ENCODE measurements at places on chromosomes 16 and 17.

- DNase-seq, result no peak
Measured at GRCh38 chr17:32993977-32994376, 2.3 kb downstream of the SPACA3 start.

- no peak for DNase-seq
Measured at GRCh38 chr16:20191566-20191965, 117.9 kb upstream of the GPR139 start.

DNA sequence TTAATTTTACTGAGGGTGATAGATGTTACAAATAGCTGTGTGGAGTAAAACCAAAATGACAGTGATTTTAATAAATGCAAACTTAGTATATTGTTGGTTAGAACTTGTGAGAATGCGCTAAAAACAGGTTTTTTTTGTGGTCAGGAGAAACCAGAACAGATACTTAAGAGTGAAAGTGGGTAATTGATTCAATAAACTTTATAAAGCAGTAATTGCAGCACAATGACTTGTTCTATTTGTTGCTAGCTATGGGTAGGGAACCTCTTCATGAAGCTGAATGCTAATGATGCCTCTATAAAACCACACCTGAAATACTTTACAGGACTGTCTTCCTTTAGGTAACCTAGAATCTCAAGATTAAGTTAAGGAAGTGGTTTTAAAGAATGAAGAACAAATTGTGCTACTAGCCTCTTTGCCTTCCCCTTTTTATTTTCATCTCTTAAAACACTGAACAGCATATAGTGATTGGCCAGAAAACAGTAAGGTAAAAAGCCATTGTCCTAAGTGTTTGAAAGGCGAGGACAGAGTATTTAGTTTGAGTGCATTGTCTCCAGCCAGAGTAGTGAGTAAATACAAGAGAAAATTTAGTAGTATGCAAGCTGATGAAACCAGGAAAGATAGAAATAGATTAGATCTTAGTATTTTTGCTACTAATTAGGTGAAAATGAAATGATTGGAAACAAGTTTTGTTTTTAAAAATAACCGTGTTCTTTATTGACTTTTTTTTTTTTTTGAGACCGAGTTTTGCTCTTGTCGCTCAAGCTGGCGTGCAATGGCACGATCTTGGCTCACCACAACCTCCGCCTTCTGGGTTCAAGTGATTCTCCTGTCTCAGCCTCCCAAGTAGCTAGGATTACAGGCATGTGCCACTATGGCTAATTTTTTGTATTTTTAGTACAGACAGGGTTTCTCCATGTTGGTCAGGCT is 6.0 kb downstream of the GGNBP2 start:
- no peak for DNase-seq

GRCh38 chr17:59565959-59566324 is 532 bp downstream of the DHX40 start:
- DNase-seq, result peak; percentile 81

DNA sequence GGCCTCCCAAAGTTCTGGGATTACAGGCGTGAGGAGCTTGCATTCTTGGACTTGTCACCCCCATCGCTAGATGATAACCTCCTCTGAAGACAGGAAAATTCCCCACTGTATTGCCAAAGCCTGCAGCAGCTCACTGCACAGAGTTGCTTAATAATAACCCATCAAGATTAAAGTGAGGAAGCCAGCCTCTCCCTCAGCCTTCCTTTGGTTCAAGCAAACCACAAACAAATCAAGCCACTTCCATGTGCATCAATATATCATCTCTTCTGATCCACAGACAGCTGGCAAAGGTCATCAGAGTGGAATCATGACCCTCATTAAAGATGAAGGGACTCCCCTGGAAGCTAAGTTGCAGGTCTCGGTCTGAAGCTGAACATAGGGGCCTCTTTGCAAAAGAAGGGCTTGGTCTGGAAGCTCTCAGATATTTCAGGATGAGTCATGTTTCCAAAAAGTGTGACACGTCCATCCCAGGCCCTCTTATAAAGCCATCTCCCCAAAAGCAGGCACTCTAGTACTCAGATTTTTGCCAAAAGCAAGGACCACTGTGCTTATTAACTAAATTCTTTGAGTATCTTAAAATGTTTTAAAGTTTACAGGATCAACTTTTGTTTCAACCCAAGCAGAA is 4.8 kb downstream of the EMP2 start:
- peak; percentile 52 for DNase-seq

DNA sequence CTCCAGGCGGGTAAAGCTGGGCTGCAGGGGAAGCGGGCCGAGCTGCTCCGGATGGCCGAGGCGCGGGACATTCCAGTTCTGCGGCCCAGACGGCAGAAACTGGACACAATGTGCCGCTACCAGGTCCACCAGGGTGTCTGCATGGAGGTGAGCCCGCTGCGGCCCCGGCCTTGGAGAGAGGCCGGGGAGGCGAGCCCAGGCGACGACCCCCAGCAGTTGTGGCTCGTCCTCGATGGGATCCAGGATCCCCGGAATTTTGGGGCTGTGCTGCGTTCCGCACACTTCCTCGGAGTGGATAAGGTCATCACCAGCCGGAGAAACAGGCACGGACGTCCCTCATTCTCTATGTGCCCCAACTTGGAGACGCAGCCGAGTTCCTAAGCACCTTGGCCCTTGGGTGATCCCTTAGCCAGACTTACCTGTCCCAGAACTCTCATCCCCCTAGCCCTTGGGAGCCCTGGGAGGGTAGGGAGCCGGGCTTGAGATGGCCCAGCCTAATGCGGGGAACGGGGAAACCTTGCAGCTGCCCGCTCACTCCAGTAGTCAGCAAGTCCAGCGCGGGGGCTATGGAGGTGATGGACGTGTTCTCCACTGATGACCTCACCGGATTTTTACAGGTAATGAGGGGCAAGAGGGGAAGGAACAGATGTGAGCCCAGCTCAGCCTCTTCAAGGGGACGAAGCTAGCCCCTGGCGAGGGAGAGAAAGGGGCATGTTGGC is 806 bp downstream of the MRM1 start:
- DNase-seq, result no peak

DNA sequence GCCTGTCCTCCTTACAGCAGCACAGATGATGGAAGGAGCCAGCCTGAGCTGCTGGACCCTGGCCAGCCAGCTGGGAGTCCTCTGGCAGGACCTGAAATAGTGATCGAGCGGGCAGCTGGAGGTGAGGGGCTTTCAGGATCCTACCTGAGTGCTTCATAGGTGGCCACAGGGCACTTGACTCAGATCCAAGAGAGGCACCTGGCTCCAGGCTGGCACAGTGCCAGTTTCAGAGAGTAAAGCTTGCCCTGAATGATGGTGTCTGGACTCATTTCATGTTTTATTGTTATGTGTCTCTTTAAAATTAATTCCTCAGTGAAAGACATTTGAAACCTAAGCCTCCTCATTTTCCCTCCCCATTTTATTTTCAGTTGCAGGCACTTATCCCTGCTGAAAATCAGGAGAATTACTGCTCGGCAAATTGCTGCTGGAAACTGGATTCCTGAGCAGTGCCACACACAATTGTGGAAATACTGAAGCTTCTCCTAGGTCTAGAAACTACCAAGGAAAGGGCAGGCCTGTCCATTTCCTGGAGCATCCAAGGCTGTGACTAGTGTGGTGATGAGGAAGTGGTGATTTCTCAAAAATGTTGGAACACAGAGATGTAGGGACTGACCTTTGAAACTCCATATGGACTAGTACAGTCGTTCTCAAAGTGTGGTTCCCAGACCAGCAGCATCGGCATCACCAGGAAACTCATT is 16.1 kb upstream of the ADAMTS18 start:
- no peak for DNase-seq

DNA sequence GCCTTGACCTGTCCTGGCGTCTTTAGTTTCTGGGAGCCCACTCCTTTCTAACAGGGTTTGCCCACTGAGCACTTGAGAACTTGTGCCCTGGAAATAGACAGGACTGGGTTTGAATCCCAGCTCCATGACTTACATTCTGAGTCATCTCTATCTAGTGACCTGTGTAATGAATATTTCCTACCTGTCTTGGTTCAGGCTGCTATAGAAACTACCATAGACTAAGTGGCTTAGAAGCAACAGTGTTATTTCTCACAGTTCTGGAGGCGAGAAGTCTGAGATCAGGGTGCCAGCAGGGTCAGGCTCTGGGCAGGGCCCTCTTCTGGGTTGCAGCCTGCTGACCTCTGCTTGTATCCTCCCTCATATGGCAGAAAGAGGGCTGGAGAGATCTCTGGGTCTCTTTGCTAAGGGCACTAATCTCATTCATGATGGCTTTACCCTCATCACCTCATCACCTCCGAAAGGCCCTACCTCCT is 110.7 kb upstream of the DHX40 start:
- DNase-seq, result no peak

DNA sequence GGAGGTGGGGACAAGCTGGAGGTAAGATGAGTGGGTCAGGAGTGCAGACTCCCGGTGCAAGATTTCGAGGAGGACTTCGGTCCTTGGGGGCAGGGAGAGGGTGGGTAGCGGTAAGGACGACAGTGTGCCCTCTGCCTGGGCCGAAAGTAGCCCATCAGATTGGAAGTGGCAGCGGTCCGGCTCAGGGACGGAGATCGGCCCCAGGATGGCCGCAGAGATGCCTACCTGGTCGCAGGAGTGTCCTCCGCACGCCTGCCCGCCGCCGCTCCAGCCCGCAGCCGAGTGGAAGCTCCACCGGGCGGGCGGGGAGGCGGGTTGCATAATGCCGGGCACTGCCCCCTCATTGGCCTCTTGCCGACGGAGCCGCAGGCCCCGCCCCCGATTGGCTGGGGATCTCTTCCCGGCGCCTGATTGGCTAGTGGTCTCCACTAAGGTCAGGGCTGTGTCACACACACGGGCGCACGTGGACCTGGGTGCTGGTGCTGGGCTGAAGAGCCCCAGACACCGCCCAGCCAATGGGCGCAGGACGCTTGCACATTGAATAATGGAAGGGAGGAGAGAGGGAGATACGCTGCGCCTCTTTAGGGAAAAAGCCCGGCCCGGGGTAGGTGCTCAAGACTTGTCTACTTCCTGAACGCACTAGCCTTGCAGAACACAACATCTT is at the start of gene PER1:
PER1 (minus strand) TSS at position 293 of the 664 bp plus-strand sequence. CDS start 1,698 bp downstream, outside the sequence.
- peak; percentile 98 for DNase-seq

GRCh38 chr16:75062135-75062975 is 54.2 kb downstream of the LDHD start:
- DNase-seq, result peak; percentile 44

GRCh38 chr17:83036666-83037065 is 42.7 kb upstream of the METRNL start:
- DNase-seq, result no peak

DNA sequence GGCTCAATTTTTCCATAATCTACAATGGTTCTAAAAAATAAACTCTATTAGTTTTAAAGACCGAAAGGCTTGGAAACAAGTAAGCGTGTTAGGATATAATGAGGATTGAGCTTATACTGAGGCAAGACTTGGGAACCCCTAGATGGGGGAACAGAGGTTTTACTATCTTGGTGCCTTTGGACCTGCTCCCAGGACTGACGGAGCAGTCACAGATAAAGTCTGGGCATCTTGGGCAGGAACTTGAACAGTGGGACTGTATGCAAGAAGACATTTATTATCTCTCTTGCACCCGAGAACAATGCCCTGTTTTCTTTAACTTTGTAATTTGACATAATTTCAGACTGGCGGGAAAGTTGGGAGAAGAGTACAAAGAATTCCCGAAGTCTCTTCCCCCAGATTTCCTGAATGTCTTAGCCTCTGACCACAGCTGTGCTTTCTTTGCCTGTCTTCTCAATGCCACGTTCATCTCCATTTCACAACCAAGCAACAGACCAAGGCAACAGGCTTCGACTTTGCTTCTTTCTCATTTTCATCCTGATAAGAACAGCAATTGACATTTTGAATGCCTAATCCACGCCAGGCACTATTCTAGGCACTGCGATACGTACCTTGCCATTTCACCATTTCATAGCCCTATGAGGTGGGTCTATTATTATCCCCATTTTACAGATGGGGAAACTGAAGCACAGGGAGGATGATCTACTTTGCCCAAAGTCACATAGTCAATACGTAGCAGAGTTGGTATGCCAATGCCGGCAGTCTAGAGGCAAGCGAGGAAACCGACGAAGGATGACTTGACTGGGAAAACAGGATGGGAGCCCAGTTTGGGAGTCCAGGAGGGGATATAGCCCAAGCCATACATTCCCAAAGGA is 3.0 kb upstream of the IL4R start:
- DNase-seq, result peak; percentile 90

DNA sequence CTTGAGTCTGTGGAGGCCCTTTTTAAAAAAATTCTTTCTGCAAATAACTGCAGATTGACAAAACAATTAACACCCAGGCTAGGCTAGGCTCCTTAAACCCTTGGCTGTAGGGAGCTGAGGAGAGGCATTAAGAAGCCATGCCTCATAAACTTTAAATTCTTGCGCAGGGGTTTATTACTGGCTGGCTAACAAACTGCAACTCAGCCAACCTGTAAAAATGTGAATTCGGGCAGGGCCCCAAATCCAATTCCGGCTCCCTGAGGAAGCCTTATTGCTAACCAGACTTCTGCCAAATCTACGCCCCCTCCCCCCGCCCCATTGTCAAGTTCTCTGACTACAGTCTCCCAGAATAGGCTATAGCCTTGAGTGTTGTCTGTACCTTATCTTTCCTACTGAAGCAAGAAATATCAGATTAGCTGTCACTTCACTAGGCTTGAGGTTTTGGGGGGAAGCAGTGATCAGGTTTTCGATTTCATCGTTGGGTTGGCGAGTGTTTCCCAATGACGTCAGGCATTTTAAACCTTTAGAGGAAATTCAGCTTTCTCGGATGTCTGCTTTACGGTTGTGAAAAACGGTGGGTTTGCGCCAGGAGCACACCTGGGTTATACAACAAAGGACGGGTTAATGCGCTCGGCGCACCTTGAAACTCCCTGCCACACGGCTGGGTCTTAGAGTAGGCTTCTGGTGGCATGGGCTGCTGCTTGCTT is 2.0 kb downstream of the CDH3 start:
- DNase-seq, result no peak

DNA sequence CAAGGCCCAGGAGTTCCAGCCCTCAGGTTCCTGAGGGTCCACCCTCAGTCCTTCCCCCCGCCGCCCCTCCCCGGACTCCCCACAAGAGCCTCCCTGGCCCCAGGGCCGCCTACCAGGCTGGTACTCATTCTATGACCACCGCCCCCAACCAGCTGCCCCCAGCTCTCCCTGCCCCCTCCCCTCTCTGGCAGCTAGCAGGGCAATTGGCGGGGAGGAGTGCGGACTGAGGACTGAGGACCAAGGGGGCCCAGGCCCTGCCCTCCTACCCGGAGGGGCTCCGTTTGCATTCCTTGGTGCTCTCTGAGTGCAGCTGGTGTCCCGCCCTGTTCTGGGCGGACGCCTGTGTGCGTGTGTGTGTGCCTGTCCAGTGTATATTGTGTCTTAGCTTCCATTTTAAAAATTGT is 19.1 kb downstream of the UNC13D start:
- DNase-seq, result no peak

- DNase-seq, result peak; percentile 89
Measured at GRCh38 chr17:50661795-50662391, 27.2 kb downstream of the ABCC3 start.

GRCh38 chr17:2871720-2872119 is 75.5 kb downstream of the RAP1GAP2 start:
- no peak for DNase-seq

- no peak for DNase-seq
Measured at GRCh38 chr16:62692685-62693084, 656.4 kb upstream of the CDH8 start.

DNA sequence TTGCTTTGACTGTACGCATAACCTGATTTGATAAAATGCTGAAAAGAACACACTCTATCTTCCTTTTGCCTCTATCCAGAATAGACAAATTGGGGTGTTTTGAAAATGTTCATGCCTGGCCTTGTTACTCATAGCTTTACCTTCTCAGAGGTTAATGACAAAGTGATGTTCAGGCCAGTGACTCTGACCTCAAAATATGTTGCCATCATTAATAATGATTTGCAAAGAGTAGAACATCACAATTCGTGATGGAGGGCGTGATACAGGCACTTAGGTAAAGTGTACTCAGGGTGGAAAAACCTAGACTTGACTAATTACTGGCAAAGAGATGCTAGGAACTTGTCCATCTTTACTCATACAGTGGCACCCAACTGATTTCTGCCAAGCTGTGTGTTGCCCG is 656.6 kb upstream of the SOX9 start:
- no peak for DNase-seq
